Islet precursor cell (in vitro differentiated cells): ENCODE measurements at places on chromosomes 7 and 10.

GRCh38 chr7:113202284-113202683 is 83.9 kb upstream of the SMIM30 start:
- no peak for DNase-seq

DNA sequence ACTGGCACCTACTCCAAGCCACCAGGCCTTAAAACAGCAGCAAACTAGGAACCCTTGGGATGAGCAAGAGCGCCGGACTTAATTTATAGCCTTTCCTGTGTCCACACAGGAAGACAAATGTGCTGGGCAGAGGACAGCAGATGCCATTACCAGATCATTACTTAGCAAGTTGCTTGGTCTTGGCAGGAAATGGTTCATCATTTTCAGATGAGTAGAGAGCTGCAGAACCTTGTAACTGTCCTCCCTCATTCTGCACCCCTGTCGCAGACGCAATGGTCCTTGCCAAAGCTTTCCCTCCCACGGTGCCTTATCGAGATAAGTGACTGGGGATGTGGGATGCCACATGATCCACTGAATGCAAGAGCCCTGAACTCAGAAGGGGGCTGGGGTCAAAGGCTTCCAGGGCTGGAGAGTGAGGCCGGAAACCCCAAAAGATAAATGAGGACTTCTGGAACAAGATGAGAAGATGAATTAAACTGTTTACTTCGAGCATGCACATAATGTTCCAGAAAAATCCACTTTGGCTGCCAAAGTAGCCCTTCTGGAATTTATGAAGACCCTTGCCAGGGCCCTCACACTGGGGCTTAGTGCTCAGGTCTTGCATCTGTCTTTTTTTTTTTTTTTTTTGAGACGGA is 145.6 kb upstream of the ZNF32 start:
- no peak for DNase-seq

- DNase-seq: peak; percentile 62
Measured at GRCh38 chr10:29734962-29735627, 100.3 kb upstream of the SVIL start.

- no peak for DNase-seq
Measured at GRCh38 chr10:9009505-9009904, 955.0 kb downstream of the GATA3 start.

GRCh38 chr10:119350502-119351097 is 143.2 kb downstream of the GRK5 start:
- no peak for DNase-seq

DNA sequence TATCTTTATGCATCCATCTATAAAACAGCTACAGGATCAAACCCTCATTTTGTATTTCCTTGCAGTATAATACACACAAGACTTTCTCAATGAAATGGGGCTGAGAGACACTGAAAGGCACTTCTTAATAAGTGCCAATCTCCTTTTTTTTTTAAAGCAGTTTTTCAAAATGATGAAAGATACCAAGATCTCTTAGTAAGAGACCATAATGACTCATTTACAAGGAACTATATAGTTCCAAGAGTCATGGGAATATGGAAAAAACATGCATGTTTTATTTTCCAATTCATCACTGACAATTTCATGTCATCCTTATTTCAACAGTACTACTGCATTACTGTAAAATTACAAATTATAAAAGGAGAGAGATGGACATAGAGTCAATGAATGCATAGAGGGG is 973.7 kb downstream of the GATA3 start:
- DNase-seq: no peak

- DNase-seq: no peak
Measured at GRCh38 chr10:117449636-117450035, 74.4 kb upstream of the PDZD8 start.
